ENCODE measurements at places on chromosomes 6 and 20.
A peak's percentile ranks its signal among the peaks of the same experiment; 100 is the strongest.

DNA sequence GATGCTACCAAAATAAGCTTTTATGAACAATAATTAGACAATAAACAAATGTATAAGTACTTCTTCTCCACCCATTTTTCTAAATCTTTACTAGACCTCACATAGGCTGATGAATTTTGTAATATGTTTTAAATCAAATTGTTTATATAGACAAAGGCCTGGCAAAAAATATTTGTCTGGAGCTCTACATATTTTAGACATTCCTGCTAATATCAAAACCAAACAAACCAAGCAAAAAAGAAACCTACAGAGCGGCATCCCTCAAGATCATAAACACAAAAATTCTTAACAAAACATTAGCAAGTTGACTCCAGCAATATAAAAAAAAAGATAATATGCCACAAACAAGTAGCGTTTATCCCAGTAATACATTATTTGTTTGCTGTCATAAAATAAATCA, 87.2 kb downstream of the ADAT2 start:
- DNase-seq, result no peak

- no peak for DNase-seq
These were observed 17.5 kb upstream of the SPDEF start for GRCh38 chr6:34573567-34574183.

- no peak for DNase-seq
These were observed 193.3 kb downstream of the LY86 start for GRCh38 chr6:6781873-6782227.

DNA sequence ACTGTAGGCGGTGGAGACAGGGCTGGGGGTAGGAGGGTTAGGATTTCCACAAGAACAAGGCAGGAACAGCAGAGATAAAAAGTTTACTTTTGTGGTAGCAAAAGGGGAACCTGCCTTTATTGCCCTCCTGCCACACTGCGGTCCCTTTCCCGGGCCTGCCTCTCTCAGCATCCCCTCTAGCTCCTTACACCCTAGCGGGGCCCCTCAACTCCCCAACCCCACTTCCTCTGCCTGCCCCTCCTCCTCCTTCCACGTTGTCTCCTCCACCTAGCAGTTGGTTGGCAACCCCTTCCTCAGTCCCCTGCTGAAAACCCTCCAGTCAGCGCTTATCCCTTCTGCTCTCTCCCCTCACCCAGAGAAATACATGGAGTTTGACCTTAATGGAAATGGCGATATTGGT, 714 bp downstream of the AIF1 start:
- no peak for DNase-seq

DNA sequence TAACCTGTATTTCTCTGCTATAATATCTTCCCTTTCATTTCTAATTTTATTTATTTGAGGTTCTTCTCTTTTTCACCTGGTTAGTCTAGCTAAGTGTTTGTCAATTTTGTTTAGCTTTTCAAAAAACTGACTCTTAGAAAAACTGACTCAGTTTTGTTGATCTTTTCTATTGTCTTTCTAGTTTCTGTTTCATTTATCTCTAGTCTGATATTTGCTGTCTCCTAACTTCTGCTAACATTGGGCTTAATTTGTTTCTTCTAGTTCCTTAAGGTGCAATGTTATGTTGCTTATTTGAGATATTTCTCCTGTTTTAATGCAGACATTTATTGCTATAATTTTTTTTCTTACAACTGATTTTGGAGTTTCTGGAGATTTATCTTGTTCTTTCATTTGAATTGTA, 1011.0 kb downstream of the EPHA7 start:
- no peak for DNase-seq

DNA sequence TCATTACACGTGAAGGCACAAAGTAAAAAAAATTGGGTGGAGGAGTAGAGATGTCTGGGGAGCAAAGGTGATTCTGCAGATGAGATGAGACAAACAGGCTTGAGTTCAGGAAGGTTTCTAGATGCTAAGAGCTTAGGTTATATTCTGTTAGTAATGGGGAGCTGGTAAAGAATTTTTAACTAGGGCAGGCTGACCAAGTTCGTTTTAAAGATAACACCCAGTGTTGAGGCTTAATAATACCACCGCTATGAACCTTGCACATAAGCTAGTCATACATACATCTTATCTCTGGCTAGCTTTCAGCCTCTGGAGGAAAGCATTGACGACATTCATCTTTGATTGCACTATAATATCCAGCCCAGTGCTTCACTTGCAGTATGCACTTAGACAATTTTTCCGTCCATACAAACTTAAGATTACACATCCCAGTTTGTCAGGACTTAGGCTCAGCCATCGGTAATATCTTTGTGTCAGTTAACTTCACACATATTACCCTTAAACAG, 12.1 kb downstream of the NHSL1 start:
- no peak for DNase-seq

DNA sequence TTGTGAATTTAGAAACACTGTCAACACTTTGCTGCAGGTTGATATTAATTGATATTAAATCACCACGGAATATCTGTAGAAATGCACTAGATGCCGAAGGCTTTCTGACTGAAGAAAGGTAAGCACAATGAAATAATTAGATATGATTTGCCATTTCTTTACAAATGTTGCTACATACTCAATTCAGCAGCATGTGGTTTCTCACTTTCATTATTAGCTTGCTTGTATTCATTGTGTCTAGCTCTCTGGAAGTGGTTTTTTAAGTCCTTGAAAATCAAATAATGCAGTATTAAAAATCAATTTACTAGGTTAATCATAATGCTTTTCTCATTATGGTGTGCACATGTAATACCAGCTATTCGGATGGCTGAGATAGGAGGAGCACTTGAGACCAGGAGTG, 231.3 kb upstream of the MARCKS start:
- no peak for DNase-seq

GRCh38 chr20:41654292-41654691, 36.1 kb upstream of the CHD6 start:
- no peak for DNase-seq

DNA sequence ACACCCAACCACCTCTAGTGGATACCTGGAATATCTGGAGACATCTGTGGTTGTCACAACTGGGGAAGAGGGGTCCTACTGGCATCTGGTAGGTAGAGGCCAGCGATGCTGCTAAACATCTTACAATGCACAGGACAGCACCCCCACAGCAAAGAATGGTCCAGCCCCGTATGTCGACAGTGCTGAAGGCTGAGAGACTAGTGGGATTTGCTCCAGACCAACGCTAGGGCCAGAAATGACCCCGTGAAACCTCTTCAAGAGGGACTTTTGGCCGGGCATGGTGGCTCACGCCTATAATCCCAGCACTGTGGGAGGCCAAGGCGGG, 7.2 kb downstream of the PREX1 start:
- DNase-seq, result no peak

GRCh38 chr20:46291401-46291800, 16.9 kb downstream of the CDH22 start:
- DNase-seq, result no peak

DNA sequence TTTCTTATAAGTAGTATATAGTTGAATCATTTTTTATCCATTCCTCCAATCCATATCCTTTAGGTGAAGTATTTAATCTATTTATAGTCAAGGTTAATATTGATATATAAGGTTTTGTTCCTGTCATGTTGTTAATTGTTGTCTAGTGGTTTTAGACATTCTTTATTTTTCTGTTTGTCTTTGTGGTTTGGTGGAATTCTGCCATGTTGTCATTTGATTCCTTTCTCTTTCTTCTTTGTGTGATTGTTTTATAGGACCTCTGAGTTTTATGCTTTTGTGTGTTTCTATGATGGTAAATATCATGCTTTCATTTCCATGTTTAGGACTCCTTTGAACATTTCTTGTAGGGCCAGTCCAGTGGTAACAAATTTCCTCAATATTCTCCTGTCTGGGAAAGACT, 450.3 kb upstream of the BTBD3 start:
- DNase-seq, result no peak

DNA sequence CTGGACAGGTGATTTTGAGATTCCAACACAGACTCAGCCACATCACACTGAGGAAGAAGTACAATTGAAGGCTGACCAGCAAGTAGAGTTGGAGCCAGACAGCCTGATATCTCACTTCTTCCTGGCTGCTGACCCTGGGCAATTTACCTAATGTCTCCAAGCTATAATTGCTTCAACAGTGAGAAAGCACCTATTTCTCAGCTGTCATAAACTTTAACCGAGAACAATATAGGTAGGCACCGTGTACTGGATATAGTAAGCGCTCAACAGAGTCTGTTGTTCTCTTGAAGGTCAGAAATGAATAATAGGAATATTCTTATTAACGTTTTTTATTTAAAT, 28.3 kb downstream of the STX7 start:
- no peak for DNase-seq

- peak; percentile 89 for DNase-seq
These were observed 271.2 kb downstream of the PRL start for GRCh38 chr6:22025468-22026163.

DNA sequence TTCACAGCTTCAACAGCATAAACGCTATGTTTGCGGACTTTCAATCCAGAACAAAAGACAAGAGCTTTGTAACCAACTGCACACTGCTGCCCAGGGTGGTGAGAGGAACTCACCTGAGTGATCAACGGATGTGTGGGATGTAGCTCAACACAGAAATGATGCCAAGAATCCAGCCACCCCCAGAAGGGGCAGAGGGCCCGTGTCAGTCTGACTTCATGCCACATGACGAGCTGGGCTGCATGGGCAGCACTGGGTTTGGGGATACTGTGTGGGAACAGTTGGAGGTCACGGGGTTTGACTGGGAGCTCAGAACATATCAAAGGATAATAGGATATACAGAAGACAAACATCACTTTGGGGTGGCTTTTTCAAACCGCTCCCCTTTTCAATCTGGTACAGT, 79.4 kb upstream of the TRAF3IP2 start:
- DNase-seq, result no peak

- no peak for DNase-seq
These were observed 47.2 kb downstream of the FILIP1 start for GRCh38 chr6:75446241-75446880.

DNA sequence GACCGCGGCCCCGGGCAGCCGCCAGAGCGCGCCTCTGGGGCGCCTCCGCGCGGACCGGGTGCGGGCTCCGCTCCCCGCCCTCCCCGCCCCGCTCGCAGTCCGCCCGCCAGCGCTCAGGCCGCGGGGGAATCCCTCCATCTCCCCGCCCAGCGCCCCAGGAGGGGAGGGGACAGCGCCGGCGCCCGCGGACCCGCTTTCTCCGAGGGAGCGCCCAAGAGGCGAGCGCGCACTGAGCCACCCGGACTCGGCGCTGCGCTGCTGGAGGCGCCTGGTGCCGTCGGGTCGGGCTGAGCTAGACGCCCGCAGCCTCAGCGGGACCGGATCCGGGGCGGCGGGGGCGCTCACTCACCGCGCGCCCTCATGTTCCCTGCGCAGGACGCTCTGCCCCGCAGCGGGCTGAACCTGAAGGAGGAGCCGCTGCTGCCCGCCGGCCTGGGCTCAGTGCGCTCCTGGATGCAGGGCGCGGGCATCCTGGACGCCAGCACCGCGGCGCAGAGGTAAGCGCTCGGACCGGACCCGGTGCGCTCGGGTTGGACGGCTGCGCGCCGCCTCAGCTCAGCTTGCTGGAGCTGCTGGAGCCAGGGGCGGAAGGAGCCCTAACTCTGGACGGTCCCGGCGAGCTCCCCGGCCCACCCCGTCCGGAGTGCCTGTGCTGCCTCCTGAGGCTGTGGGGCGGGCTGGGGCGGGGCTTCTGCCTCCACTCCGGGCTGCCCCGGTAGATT, 867 bp downstream of the EBF4 start:
- no peak for DNase-seq

GRCh38 chr20:32626407-32626806, 41.3 kb upstream of the NOL4L start:
- no peak for DNase-seq

DNA sequence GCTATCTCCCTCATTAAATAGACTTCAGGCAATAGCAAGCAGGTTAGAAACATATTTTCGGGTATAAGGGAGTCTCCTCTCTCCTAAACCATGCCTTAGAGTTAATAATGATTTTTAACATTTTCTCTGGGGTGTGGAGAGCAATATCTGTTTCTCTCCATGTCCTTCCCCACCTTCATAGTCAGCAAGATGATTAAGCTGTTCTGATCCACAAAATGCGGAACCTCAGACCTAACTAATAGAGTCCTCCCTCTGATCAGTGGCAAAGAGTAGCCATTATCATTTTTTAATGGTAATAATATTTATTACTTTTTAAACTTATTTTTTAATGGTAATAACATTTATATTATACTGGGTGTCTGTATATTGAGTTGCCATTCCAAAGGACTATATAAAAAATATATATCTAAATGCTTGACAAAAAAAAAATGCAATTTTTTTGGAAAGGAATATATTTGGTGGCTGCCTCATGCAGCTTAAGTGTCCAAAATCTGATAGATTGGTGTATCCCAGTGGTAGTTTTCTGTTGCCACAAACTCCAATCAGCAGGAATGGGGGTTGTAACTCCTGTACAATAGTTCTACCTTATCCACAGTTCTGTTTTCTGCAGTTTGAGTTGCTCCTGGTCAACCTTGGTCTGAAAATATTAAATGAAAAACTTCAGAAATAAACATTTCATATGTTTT, 14.0 kb upstream of the BTN3A2 start:
- DNase-seq, result no peak

DNA sequence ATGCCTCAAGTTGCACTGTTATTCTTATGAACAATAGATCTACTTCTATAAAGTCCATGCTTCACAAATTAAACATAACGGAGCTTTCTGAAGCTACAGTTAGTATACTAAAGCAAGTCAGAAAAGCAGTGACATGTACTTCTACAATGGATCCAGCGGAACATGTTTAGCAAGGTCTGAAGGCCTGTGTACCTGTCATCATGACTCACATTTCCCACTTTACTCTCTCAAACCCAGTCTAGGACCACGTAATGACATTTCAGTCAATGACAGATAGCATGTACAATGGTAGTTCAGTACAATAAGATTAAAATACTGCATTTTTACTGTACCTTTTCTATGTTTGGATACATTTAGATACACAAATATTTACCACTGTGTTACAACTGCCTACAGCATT, 132.1 kb downstream of the MMS22L start:
- DNase-seq, result no peak

DNA sequence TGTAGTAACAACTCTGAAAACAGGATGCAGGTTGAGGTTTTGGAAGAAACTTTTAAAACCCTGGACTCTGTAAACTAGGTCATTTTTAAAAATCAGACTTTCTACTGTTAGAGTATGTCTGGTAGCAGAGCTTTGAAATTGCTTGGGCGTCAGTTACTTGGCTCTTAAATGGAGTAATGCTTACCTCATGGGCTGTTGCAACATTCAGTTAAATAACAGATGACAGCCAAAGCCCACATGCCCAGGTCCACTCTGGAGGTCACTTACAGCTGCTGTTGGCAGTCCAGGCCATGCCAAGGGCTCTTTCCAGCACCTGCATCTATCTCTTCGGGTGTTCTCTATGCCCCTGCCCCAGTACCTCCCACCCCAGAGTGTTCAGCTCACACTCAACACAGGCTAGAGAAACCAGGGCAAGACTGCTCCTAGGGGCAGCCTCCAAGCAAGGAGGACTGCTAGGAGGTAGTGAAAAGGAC, 96.4 kb downstream of the BANF2 start:
- DNase-seq, result peak; percentile 86

DNA sequence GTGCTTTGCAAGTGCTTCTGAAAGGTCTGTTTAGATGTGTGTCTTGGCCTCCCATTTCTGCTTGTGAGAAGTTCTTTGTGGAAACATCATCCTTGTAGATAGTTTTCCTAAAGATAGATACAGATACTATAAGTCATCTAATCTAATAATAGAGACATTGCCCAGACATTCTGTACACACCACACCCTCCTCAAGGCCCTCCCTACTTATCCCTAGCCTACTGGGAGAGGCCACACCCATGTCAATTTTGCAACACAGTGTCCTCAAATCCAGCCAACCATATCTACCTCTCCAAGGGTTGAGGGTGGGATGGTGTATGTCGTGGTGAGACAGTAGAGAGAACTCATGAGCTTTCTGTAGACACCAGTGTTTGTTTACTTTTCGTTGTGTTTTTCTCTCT, 6.2 kb downstream of the KDM1B start:
- peak; percentile 14 for DNase-seq

- no peak for DNase-seq
These were observed 69.3 kb upstream of the STMND1 start for GRCh38 chr6:17032590-17032987.
